ENCODE measurements at places on chromosomes 1 and 21.

- no peak for DNase-seq
These were observed 898 bp upstream of the PTGS2 start for GRCh38 chr1:186681121-186681520.

DNA sequence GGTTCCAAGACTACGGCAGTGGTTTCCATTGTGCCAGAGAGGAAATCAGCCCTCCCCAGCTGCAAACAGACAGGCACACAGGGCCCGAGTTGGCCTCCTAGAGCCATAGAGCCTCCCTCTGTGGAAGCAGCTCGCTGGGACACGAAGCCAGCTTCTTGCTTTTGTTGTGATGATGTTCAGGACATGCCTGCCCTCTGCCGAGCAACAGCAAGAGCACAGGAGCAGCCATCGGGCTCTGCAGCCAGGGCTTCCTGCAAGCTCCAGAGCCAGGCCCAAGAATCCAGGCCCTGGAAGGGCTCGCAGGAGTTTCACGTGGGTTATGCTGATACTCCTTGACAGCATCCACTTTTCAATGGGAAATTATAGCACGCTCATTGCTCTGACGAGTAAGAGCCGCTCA is 18.5 kb downstream of the NPHP4 start:
- DNase-seq, result no peak

- DNase-seq, result no peak
These were observed 274.9 kb upstream of the ADGRL4 start for GRCh38 chr1:79281442-79281841.

DNA sequence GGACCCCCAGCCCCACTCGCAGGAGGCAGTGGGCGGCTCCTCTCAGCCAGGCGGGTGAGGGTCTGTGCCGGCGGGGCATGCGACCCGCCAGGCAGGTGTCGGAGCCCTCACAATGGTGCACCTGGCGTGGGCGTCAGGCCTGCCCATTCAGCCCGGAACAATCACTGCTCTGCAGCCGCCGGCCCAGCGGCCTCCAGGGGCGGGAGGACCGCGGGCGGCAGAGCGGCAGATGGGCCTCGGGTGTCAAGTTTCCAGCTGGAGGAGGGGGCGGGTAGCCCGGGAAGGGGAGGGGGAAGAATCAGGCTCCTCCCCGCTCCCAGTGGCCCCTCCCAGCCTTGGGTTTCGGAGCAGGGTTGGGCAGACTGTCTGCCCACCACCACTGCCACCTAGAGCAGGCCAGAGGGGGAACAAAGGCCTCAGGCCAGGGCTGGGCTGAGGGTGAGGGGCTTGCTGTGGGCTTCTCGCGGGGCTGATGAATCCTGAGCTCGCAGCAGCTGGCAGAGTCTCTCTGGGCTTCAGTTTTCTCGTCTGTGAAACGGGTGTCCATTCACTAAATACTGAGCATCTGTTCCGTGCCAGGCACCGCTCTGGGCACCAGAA is 39.5 kb upstream of the CASZ1 start:
- DNase-seq, result no peak

- DNase-seq, result no peak
These were observed 100.9 kb downstream of the TSEN15 start for GRCh38 chr1:184152434-184152898.

GRCh38 chr1:8551613-8552489 is 233.9 kb downstream of the SLC45A1 start:
- DNase-seq, result no peak

DNA sequence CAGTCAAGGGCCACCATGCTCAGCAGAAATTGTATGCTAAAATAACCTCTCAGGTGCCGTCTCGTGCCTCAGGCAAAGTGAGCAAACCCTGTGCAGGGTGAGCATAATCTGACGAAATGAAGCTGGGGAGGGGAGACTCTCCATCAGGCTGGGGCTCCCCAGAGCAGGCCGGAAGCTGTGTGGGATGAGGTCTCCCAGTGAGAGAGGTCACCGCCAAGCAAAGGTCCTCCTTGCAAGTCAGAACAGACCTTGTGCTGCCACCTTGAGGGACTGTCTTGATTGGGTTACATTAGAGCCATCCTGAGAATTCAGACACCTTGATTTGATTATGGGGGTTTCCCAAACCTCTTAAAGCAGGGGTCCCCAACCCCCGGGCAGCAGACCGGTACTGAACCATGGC is 64.2 kb downstream of the ZNF684 start:
- no peak for DNase-seq

DNA sequence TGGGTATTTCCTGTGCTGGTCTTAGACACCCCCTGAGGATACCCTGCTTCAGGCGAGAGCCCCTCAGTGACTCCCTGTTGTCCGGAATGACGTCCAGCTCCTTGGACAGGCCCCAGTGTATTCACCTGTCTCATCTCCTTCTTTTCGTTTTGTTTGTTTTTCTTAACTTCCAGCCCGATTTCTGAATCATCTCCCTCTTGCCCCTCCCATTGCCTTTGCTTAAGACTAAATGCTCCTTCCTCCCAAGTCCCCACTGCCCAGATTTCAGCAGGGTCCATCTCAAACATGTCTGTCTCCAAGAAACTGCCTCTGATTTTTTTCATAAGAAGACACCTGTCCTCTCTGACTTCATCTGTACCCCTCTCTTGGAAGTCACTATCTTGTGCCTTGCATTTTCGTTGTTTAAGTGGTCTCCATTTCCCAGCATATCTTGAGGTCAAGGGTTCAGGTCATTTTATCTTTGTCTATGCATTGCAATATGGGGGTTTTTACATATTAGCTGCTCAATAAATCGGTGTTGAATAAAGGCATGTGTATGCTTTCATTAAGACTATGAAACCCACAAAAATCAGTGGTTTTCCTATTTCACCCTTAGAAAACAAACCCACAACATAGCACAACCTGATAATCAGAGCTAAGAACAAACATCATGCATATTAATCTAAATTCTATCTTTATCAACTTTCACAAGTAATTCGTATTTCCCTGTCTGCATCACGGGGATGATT is 58.4 kb upstream of the LGALS8 start:
- no peak for DNase-seq

GRCh38 chr1:168835176-168835575 is 106.2 kb upstream of the DPT start:
- no peak for DNase-seq

DNA sequence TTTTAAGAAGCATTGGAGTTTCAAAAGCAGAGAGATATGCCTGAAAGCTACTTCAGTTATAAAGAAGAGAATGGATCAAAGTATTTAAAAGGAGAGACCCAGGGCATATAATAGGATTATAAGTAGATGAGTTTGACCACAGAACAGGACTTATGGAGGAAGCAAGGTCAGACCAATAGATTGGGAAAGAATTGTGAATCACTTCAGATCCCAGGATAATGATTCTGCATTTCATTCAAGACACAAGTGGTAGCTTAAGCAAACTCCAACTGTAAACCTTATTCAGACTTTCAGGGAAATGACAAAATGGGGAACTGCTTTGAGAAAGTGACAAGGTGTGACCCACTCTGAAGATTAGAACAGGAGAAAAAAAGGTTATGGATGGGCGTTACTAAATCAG is 18.9 kb upstream of the OR10J5 start:
- no peak for DNase-seq

DNA sequence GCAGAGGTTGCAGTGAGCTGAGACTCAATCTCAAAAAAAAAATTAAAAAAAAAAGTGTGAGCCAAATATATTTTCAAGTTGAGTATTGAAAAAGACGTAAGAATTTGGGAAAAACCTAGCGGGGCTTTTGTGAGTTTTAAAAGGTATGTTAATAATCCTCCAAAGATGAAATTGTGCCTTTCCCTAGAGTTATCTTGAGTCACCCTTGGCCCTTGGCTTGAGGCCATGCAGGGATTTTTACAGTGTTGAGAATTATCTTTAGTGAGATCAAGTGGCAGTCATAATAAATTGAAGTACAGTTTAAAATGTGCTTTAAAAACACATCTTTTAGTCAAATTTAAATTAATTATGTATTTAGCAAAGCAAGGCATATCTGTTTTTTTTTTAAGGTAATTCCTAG is 32.7 kb downstream of the PPP2R5A start:
- DNase-seq, result no peak

DNA sequence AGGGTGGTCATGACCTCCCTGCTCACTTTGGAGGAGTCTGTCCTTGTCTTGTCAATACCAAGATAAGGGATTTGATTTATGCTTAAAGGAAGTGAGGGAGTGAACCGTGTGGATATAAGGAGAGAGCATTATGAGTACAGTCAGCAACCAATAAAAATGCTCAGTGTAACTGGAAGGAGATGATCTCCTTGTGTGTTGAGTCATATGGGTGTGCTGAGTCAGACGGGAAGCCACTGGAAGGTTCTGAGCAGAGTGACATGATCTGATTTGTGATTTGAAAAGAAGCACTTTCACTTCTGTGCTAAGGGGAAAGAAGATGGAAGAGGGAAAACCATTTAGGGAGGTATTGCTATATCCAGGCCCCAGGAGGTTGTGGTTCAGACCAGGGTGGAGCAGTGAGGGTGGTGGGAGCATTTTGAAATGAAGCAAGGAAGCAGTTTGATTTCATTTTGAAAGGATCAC is 2.5 kb upstream of the BCL10 start:
- DNase-seq, result peak; percentile 32

- DNase-seq, result no peak
These were observed 5.2 kb downstream of the TMCC2 start for GRCh38 chr1:205232945-205233397.

- no peak for DNase-seq
These were observed 99.7 kb downstream of the NMNAT2 start for GRCh38 chr1:183318433-183318832.

GRCh38 chr21:42758721-42759593 is 105.5 kb downstream of the PDE9A start:
- no peak for DNase-seq

GRCh38 chr1:108054396-108054795 is 89.4 kb upstream of the VAV3 start:
- DNase-seq, result no peak

DNA sequence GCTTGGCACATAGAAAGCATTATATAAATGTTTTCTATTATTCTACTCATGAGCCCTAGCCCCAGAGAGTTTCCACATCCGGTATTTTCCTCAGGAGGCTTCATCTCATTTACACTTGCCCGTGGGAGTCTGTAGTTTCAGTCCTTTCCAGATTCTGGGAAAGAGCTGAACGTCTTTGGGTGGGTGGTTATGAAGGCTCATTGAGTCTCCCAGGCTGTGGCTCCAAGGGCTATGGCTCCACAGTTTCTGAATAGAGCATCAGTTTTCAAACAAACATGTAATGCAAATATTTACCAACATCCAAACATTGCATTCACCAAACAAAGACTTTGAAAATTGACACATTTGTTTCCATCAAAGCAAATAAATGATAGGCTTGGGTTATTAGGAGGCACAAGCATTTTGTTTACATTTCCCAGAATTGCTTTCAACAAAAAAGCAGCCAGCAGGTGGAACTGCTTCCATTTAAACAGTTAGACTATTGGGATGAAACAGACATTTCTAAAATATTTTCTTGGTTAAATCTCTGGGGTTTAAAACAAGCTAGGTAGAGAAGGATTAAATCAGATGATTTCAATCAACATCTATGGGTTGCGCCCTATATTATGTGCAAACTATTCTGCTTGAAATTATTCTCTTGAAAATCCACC is 1.3 kb upstream of the LEMD1 start:
- DNase-seq, result no peak

- no peak for DNase-seq
These were observed 4.8 kb downstream of the DCAF8 start for GRCh38 chr1:160257411-160258015.

DNA sequence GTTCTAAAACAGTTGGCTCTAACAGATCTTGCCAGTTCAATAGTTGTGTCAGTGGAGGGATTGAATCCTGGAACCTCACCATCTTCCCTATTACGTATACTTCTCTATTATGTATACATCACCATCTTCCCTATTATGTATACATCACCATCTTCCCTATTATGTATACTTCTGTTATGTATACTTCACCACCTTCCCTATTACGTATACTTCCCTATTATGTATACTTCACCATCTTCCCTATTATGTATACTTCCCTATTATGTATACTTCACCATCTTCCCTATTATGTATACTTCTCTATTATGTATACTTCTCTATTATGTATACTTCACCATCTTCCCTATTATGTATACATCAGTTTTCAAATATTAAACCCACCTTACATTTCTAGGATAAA is 34.4 kb upstream of the HP1BP3 start:
- no peak for DNase-seq

- no peak for DNase-seq
These were observed 82.6 kb upstream of the F3 start for GRCh38 chr1:94624203-94624602.

DNA sequence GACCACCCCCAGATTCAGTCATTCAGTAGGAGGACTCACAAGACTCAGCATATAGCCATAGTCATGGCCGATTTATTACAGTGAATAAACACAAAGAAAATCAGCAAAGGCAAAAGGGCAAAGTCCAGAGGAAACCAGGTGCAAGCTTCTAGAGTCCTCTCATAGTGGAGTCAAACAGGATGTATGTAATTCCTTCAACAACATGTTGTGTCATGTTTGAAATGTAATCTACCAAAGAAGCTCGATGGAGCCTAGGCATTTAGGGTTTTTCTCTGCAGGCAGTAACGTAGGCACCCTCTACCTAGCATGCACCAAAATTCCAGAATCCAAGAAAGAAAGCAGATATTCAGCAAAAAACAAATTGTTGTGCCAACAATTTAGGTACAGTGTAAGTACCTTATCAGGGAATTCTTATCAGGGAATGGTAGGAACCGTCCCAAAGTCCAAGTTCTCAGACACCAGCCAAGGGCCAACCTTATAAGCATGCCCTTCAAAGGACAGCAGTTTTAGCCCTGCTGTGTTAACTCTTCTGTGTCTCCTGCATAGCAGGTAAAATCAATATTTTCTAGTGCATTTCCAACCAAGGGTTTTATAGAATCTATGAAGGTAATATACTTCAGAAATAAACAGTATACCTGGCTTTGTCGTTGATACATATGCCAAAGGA is 16.1 kb upstream of the SLAMF6 start:
- DNase-seq, result no peak

- no peak for DNase-seq
These were observed 73.5 kb downstream of the ATF6 start for GRCh38 chr1:161839591-161839990.

DNA sequence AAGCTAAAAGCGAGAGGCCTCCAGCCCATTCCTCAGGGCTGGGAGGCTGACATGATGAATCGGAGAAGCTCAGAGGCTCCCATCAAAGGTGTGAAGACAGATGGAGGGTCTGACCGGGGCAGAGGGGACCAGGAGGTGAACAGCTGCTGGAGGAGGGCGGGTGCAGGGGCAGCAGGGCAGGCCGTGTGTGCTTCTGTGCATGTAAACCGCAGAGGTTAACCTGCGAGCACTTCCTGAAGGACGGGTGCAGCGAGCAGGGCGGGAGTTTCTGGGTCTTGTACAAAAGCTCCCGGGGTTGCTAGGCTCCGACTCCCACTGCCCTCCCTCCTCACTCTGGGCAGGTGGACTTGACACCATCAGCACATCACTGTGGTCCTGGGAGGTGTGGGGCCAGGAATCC is 75.2 kb downstream of the PAX7 start:
- DNase-seq, result no peak

GRCh38 chr1:22855668-22856606 is 116.7 kb downstream of the LACTBL1 start:
- DNase-seq, result no peak

DNA sequence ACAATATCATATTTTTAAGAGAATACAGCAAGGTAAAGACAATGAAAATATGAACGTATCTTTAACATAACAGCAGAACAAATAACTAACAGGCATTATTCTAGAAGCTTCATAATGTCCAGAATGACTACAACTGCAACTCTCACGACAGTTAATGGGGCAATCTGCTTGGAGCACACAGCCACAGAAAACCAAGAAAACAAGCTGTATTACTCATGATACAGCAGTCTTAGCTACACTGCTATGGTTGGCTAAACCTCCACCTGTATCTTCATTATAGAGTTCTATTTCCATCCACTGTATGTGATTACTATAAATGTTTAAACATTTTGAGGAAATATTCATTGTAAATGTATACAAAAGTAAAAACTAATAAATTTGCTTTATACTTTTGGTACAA is 139.9 kb downstream of the DPYD start:
- DNase-seq, result no peak

Data from activated T-helper 9 cell treated with anti-CD3 and anti-CD28 coated beads, Interleukin-2, amount 50 U/mL, for 16 hours (primary cell).